Posterior vena cava (tissue), 2 donors: ENCODE measurements at places on chromosomes 12 and 14. TPM values are rescaled to one million over a fixed set of nuclear protein-coding genes. Genes with fewer than 3 reads are reported as not detected.

GRCh38 chr12:39553476-39553875 is 66.1 kb downstream of the ABCD2 start:
- no peak for DNase-seq

GRCh38 chr12:121088195-121088585 is 44.5 kb upstream of the P2RX7 start:
- no peak for DNase-seq

GRCh38 chr12:92561543-92561899 is 141.3 kb upstream of the PLEKHG7 start:
- no peak for DNase-seq

GRCh38 chr12:76915361-76916169 is 36.7 kb upstream of the CSRP2 start:
- no peak for DNase-seq

DNA sequence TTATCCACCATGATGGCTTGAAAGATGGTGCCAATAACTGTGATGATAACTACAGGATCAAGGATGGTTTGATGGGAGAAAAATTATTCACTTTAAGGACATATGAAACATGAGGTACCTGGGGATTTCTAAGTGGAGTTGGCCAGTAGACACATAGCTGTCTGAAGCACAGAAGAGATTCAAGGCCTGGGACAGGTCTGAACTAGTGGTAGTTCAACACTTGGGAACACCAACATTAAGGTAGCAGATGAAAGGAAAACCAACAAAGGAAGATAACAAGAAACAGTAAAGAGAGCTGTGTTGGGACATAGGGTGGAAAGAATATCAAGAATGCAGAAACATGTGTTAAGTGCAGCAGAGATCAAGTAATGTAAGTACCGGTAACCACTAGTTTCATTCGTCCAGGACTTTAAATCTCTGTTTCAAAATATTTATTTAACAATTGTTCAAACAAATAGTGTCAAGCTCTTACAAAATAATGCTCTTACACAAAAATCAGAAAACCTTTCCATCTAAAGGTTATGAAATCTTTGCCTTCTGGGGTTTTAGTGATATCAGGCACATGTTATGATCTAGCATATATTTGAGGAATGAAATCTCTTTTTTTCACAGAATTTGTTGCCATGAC is 104.7 kb downstream of the ST8SIA1 start:
- DNase-seq, result no peak

The KCNA5 gene
- total RNA-seq, result 3.0 TPM
